GM12864 (cell line): ENCODE measurements at places on chromosomes 13 and 19.

- no peak for DNase-seq
Measured at GRCh38 chr19:23542562-23542961, 144.4 kb downstream of the ZNF675 start.

DNA sequence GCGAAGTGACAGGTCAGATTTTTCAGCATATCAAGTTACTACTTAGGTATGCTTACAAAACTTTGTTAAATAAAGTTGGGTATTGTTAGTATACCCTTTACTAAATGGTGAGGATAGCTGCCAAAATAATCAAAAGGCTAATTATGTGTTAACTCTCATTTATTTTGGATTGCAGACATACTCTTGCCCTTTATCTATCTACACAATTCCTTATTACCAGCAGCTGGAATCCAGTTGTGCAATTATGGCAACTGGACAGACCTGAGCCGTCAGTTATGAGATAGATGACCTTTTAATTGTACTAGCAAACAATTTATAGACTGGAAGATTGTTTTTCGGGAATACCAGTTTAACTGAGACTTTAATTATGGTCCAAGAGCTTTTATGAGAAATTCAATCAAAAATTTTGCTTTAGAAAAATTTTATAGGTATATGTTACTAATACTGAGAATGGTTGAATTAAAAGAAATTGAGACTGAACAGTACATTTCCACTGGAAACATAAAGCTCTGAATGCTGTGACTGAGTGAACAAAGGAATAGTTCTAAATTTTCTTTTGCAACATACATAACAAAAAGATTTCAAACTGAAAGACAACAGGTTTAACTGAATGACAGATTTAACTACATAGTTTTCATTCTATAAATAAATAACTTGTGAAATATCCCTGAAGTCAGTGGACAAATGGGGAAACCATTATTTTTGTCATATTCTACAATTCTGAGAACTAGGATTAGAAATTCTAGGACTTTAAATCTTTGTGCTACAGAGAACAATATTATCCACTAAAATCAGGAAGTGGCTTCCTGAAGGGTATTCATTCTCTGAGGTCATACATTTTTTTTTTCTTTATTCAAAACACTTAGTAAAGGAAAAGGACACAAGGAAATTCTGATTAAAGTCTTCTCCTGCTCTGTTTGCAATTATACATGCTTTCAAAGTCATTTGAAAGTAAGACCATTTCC, 97.4 kb downstream of the ZC3H13 start:
- DNase-seq: no peak

GRCh38 chr19:41802770-41803169, 6.4 kb downstream of the CEACAM3 start:
- no peak for DNase-seq

GRCh38 chr13:37944081-37944868, 74.7 kb upstream of the TRPC4 start:
- DNase-seq: no peak

DNA sequence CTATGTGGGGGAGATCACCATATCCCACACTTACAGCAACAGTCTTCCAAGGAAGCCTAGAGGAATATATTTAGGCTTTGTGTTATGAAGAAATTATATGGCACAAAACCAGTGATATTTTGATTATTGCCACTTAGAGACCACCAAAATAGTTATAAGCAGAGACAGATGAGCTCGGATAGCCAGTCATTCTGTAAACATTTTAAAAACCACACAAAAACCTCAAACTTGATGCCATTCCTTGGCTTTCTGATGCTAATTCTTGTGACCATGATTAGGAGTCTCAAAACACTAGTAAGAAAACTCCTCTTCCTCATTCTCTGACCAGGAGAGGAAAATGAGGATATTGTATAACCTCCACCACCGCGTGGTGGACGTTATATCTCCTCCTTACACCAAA, 496.4 kb downstream of the FOXO1 start:
- DNase-seq: no peak

GRCh38 chr19:8576273-8576993, 809 bp downstream of the MYO1F start:
- no peak for DNase-seq

DNA sequence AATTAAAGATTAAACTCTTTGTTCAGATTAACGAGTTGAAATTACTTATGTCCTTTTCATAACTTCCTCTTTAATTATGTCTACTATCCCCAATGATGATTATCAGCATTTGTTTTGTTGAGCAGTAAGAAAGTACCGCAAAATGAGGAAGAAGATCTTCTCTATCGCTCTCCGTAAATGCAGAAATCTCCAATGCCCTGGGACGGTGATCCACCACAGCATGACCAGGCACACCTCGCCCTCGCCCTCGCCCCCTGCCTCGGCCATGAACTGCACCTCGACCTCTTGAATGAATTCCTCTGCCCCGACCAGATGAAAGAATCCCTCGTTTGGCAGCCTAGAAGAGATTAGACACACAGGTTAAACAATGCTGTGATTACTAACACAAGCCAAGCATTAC, 69.1 kb downstream of the RBM26 start:
- no peak for DNase-seq

DNA sequence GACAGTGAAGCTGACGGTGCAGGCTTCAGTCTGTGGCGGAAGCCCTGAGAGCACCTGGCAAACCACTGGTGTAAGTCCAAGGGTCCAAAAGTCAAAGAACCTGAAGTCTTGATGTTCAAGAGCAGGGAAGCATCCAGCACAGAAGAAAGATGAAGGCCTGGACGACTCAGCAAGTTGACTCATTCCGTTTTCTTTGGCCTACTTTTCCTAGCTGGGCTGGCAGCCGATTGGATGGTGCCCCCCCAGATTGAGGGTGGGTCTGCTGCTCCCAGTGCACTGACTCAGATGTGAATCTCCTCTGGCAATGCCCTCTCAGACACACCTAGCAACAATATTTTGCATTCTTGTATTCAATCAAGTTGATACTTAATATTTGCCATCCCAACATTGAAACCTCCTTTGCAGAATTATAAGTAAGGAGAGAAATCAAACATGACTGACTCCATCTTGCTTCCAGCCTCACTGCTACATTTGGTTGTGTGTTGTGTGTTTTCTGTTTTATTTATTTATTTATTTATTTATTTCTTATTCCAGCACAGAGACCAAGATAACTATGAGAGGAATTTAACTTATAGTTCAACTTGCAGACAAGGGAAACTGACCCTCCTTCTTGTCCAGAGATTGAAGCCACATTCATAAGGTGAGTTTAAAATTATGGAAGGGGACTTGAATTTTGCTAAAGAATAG, 32.8 kb downstream of the IGFL2 start:
- DNase-seq: no peak

GRCh38 chr13:29857085-29857484, 6.7 kb upstream of the UBL3 start:
- no peak for DNase-seq

- DNase-seq: no peak
Measured at GRCh38 chr13:100125946-100126345, 37.1 kb downstream of the PCCA start.

DNA sequence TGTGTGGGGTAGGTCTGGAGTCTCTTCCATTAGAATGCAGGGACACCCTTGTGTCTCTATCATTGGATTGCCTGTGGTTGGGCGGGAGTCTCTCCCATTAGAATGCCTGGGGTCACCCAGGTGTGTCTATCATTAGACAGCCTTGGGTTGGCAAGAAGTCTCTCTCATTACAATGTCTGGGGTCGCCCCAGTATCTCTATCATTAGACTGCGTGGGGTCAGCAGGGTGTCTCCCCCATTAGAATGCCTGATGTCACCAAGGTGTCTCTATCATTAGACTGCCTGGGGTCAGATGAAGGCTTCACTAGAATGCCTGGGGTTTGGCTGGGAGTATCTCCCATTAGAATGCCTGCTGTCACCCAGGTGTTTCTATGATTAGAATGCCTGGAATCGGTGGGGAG, 1539.0 kb downstream of the UQCRFS1 start:
- no peak for DNase-seq

GRCh38 chr19:8577247-8577646, at the start of gene MYO1F:
MYO1F (minus strand) TSS chr19:8577442; CDS start chr19:8577309, 133 bp downstream.
- no peak for DNase-seq

- no peak for DNase-seq
Measured at GRCh38 chr19:18190278-18190677, 2.7 kb upstream of the MPV17L2 start.

DNA sequence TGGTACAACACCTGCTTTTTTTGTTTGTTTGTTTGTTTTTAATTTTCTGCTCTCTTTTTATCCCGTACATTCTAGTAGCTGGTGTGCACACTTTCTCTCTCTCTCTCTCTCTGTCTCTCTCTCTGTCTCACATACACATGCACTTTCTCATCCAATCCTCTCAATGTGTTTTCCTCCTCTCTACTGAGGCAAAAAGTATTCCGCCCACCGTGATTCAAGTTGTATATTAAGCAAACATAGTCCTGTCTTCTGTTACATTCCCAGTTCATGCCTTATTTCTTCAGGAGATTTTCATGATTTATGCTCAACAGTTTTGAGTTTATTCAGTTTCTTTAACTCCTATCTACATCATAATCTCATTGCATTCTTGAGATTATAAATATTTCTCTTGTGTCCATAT, 38.2 kb upstream of the SCEL start:
- no peak for DNase-seq

DNA sequence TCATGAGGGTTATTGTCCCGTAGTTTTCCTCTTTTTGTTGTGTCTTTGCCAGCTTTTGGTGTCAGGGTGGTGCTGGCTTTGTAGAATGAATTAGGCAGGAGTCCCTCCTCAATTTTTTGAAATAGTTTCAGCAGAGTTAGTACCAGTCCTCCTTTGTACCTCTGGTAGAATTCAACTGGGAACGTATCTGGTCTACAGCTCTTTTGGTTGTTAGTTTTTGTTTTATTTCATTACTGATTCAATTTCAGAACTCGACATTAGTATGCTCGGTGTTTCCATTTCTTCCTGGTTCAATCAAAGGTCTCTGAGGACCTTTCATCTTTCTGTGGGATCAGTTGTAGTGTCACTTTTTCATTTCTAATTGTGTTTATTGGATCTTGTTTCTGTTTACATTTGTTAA, 1237.0 kb upstream of the PCDH9 start:
- no peak for DNase-seq

DNA sequence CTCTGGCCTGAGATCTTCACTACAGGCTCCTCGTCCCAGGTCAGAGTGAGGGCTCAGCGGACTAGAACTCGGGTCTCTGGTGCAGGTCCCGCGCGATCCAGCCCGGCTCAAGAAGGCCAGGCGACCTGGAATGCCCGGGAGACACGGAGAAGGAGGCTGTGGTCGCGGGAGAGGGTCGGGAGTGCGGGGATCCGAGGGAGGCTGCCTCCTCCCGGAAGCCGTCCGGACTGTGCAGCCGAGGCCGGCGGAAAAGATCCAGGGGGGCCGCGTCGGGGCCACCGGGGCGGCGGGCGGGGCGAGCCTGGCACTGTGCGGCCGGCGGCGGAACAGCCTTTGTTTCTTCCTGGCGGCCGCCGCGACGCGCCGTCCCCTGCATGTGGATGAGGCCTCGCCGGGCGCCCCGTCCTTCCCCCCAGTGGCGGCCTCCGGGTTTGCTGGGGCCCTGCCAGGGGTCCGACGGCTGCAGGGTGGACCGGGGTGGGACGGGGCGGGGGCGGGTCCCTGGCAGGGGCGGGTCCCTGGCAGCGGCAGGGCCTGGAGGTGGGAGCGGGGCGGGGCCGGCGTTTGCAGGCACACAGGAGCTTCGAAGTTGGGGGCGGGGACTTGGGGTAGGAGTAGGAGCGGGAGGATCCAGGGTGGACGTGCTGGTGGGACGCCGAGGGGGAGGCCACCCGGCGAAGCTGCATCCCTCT, 1.0 kb upstream of the SLC7A10 start:
- no peak for DNase-seq

DNA sequence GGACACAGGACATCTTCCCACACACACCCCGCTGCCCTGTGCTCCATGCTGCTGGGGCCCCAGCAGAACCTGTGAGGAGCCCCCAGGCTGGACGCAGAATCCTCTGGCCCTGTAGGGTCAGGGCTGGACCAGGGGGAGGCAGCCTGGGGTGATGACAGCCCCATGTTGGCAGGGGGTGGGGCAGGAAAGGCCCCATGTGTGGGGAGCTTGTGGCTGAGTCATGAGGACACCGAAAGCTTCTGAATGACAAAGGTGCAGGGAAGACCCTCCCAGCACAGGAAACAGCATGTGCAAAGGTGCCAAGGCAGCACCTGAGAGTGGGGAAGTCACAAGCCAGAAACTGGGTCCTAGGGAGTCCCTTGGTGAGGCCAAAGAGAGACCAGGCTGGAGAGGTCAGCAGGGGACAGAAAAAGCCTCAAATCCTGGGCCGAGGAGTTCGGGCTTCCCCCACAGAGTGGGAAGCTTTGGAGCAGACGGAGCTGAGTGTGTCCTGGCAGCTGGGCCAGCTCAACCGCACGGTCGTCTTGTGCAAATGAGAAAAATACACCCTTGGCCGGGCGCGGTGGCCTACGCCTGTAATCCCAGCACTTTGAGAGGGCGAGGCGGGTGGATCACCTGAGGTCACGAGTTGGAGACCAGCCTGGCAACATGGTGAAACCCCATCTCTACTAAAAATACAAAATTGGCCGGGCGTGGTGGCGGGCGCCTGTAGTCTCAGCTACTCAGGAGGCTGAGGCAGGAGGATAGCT, 17.5 kb downstream of the ATP8B3 start:
- DNase-seq: no peak

DNA sequence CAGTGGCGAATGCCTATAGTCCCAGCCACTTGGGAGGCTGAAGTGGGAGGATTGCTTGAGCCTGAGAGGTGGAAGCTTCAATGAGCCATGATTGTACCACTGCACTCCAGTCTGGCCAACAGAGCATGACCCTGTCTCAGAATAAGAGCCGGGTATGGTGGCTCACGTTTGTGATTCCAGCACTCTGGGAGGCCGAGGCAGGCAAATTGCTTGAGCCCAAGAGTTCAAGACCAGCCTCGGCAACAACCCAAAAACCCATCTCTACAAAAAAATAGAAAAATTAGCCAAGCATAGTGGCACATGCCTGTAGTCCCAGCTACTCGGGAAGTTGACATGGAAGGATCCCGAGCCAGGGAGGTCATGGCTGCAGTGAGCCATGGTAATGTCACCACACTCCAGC, 5.3 kb upstream of the NECTIN2 start:
- no peak for DNase-seq

GRCh38 chr19:47229676-47230053, 1.3 kb downstream of the BBC3 start:
- DNase-seq: no peak

DNA sequence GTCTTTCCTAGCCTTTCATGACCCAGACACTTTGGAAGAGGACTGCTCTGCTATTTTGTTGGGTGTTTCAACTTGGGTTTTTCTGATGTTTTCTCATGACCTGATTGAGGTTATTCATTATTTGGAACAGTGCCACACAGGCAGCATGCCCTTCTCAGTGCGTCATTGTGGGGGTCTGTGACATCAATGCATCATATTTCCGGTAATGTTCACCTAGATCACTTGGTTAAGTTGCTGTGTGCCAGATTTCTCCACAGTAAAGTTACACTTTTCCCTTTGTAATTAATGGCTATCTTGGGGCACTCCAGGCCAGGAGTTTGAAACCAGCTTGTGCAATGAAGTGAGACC, 124.4 kb downstream of the SIPA1L3 start:
- no peak for DNase-seq

GRCh38 chr13:111632906-111633305, 312.5 kb downstream of the TEX29 start:
- no peak for DNase-seq
